Activated CD8-positive, alpha-beta memory T cell treated with anti-CD3 and anti-CD28 coated beads for 48 hours (primary cell): ENCODE measurements at places on chromosomes 7 and 10.
A peak's percentile ranks its signal among the peaks of the same experiment; 100 is the strongest.

DNA sequence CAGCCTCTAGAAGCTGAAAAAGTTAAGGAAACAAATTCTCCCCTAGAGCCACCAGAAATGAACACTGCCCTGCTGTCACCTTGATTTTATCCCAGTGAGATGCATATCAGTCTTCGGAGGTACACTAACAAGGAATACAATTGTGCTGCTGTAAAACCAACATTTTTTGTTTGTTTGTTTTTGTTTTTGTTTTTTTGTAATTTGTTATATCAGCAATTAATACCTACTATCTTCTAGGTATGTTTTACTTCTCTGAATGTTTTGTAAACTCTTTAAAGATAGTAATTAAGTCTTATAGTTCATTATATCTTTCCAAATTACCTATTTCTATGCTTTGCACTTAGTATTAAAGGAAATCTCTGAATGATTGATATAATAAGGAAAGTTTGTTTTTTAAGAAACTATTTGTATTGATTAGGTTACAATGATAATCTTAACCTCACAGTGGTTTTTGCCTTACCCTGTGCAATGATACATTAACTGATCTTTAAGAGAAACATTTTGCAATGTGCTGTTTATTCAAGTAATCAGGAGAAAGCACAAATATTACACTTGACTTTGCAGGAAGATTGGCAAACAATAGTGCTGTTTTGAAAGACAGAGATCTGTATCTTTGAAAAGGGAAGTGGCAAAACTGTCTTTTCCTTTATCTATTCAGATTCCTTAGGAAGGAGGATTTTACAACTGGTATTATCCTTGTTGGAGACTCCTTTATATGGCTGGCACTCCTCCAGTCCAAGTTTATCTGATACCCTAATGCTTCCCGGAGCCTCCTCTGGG lies 11.3 kb upstream of the HGF start:
- DNase-seq, result no peak

GRCh38 chr7:99899830-99900519 lies 19.4 kb downstream of the TRIM4 start:
- DNase-seq, result no peak

DNA sequence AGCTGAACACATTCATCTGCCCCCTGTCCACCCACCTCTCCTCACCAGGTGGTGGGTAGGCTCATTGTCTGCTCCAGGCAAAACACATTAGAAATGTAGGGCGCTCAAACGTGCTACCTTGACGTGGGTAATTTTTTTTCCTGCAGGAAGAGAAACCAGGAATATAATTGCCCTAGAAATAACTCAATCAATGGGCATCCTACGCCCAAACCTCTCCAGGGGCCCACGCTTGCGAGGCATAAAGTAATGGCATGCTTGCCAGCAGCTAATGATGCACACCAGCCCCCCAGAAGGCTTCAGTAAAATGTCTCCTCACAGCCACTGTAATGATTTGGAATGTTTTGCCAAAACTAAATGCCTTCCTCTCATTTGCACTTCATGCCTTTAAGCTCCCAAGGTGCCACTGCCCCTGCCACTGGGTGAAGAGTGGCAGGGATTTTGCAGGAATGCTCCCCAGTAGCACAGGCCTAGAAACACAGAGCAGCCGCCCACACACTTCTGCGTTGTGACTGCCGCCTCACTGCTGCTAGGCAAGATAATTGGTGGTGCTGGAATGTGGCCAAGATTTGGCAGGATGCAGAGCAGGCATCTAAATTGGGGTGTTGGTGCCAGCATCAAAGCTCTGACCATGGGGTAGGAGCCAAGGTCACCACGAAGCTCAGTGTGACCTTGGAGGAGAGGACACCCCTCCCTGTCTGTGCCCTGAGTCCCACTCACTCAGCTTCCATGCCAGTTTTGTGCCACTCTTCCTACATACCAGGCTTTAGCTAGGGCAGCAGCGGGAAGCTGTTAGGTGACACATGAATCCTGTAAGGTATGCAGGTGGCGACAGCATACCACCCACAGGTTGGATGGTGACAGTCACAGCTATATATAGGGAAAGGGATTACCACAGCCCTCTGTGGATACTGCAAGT lies 48.7 kb upstream of the PPP1R3C start:
- no peak for DNase-seq

DNA sequence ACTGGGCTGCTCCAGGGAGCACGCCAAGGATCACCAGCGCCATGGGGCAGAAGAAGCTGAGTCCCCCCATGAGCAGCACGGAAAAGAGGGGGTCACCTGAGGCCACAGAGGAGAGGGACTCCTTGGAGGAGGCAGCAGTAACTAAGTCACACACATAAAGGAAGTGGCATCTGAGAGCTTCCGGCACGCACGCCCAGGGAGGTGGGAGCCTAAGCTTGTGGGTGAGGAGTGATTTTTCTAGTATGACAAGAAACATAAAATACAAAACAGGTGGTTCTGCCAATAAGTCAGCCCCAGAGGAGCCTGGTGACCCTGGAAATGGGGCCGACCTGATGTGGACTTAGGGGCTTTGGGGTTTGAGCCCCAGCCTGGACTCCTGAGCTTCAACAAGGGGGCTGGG lies 60.8 kb downstream of the CARD11 start:
- no peak for DNase-seq

- no peak for DNase-seq
Observed at GRCh38 chr10:101114646-101115045, 16.5 kb upstream of the TLX1 start.

GRCh38 chr10:43239756-43240155 lies 27.1 kb downstream of the RASGEF1A start:
- DNase-seq, result no peak

DNA sequence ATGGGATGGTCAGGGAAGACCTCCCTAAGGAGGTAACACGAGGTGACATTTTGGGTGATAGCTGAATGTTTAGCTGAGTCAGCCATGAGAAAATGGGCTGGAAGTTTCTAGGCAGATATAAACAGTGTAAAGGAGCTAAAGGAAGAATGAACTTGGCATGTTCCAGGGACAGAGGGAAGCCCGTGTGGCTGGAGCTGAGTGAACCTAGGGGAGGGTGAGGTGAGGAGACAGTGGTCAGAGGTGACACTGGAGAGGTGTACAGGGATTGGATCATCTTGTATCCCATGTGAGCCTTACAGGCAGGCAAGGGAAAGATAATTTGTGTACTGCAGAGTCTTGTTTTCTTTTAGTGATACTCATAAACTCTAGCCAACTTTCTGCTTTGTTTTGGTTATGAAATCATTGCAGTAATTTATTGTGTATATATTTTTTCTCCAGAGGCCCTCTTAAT lies 1.8 kb downstream of the STARD3NL start:
- DNase-seq, result no peak

DNA sequence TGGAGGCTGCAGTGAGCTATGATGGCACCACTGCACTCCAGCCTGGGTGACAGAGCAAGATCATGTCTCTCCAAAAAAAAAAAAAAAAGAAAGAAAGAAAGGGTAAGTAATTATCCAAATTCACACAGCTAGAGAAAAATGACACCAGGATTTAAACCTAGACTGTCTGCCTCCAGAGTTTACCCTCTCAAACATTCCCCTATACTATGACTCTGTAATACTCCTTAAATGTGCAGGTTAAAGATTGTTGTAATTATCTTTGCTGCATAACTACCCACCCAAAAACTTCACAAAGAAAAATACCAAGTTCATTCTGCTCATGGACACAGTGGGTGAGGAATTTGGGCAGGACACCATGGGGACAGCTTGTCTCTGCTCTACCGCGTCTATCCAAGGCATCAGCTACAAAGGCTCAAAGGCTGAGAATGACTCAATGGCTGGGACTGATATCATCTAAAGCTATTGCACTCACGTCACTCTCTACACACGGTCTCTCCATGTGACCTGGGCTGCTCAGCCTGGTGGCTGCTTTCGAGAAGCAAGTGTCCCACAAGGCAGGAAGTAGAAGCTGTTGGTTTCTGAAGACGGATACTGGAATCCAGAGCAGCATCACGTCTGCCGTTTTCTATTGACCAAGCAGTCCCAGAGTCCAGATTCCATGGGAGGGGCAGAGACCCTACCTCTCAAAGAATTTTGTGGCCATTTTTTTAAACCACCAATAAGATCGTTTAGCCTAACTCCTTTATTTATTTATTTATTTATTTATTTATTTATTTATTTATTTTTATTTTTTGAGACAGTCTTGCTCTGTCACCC lies 185.7 kb upstream of the AUTS2 start:
- peak; percentile 2 for DNase-seq

GRCh38 chr10:127013211-127013656 lies 108.0 kb downstream of the DOCK1 start:
- no peak for DNase-seq

DNA sequence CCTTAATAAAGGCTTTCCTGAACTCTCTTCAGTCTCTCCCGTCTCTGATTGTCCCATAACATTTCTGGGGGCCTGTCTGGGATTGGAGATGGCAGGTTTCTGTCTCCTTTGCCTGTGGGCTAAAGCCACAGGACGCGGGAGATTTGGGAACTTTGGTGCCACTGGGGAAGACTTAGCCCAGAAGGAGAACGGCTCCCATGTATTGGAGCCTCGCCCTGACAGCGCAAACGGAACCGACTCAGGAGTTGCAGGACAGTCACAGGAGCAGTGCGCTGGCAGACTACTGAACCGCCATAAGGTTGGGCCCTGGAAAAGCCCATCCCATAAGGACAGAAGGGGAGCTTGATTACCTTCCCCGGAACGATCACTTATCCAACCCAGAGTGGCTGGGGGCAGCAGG lies 7.1 kb upstream of the ZNF33B start:
- DNase-seq, result no peak

DNA sequence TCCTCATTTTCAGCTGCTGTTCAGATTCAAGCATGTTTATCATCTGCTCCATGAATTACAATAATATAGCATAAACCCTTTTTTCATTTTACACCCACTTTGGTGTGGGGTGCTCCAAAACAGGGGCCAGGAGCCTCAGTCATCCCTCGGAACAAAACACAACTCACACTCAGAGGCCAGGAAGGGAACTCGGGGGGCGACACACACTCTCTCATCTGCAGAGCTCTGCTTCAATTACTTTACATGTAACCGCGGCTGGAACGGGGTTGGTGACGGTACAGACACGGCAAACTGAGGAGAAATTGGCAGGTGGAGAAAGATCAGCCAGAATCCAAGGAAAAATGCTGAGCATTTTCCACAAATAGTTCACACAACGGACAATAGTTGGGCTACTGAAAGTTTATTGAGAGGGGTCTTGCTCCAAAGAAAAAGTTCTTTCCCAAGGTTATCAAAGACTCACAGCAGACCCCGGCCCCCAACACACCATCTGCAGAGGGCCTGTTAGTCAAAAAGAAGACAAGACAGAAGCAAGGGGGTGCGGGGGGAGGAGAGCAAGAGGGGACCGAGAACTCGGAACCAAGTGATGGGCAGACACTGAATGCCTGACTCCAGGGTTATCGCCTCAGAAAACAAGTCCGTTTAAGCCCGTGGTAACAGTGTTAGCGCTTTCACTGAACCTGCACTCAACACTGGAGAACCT lies 20.5 kb downstream of the DIP2C start:
- DNase-seq, result no peak

DNA sequence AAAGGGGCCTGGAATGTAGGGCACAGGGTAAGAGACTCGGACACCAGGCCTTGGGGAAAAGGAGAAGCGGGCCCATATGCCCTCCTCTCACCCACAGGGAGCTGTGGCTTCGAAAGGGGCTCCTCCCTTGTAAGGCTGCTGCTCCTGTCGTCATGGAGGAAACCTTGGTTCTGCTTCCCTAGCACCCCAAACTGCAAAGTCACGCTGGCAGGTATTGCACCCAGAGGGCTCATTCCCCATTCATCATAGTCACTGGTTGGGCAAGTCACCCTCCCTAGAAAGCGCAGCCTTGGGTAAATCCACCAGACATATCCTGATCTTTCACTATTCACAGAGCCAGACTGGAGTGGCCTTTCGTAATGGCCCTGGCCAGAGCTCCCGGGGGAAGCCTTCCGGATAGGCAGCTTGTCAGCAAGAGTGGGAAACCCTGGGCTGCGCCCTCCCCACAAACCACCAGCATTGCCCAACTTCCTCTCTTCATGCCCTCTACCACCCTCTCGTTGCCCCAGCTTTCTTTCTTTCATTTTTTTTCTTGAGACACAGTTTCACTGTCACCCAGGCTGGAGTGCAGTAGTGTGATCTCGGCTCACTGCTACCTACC lies 121.0 kb downstream of the HIP1 start:
- DNase-seq, result no peak

GRCh38 chr7:112669306-112669705 lies 120.9 kb downstream of the TMEM168 start:
- no peak for DNase-seq

GRCh38 chr10:101773923-101774588 lies 1.9 kb downstream of the FGF8 start:
- DNase-seq, result no peak

- DNase-seq, result no peak
Observed at GRCh38 chr7:83649701-83650100, 762 bp upstream of the SEMA3E start.

DNA sequence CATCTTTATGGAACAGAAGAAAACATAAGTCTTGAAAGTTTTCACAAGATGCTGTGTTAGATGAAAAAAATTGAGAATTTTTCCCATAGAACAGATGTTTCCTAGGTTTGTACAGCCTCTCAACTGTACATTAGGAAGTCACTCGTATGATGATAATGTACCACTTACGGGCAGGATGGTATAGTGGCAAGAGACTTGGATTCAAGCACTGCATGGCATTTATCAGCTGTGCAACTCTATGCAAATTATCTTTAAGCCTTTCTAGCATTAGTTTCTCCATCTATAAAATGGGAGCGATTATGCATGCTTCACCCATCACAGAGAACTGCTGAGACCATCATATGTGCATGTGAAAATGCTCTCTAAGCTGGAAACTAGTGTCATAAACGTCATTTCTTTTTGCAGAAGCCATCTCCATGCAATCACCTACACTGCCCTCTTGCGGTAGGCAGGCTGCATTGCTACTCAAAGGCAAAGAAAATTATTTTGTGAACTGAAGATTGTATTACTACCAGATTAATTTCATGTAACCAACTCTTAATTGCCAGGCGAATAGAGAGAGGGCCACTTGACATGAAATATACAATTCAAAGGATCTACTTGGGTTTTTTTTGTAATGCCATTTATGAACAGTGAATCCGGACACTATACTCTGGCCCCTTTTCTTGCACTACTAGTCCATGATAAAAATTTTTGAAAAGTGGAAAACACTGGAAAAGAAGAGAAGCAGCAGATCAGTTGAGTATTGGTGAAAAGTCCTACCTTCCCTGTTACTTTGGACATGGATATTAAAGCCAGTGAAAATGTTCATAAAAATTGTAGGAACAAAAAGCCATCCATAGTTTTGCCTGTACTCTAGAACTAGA lies 102.3 kb downstream of the JAZF1 start:
- DNase-seq, result no peak

DNA sequence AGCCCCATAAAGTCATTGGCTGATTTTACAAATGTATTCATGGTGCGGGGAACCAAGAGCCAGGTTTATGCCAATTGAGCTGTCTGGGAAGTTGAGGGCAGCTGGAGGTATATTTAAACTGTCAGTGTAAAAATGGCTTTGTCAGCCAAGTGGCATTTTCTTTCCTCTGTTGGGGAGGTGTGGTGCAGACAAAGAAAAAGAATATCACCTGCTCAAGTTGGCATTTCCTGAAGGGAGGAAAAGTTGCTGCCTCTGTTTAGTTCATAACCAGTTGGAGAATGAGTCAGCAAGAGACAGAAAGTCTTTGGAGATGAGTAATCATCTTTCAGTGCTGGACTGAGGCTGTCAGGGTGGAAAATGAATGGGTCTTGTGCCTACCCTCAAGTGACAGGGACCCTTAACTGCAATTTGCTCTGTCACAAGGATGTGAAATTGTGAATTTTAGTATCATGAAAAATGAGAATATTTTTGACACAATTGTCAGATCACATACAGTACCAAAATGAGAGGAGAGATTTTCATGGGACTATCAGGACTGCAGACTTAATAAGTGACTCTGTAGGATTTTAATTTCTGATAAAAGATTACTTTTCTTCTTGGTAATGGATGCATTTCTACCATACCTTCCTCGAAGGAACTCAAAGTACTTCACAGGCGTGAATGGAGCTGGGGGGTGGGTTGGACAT lies 137.3 kb downstream of the ANLN start:
- no peak for DNase-seq
